ENCODE measurements at places on chromosomes 6 and 20.
A peak's percentile ranks its signal among the peaks of the same experiment; 100 is the strongest.

DNA sequence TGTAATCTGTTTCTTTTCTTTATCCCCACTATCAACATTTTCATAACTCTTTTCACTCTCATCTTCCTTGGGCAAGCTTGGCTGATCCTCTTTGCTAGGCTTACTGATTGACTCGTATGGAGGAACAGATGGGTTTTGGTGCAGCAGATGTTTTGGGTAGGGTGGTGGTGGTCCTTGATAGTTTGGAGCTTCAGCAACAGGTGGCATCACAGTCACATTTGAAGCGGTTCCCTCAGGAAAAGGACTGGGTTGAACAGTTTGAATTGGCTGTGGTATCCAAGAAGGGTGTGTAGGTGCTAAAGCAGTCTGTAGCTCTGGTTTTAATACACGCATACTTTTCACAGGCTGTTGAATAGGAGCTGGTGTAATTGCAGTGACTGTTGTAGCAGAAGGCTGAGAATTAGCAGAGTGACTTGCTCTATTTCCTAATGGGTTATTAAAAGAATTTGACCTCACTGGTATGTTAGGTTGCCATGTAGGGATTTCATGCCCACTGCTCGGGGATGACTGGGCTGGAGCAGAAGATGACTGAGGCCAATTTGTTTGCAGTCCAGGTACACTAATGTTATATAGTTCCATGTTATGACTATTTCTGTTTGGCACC is 34.5 kb downstream of the LATS1 start:
- DNase-seq = no peak

DNA sequence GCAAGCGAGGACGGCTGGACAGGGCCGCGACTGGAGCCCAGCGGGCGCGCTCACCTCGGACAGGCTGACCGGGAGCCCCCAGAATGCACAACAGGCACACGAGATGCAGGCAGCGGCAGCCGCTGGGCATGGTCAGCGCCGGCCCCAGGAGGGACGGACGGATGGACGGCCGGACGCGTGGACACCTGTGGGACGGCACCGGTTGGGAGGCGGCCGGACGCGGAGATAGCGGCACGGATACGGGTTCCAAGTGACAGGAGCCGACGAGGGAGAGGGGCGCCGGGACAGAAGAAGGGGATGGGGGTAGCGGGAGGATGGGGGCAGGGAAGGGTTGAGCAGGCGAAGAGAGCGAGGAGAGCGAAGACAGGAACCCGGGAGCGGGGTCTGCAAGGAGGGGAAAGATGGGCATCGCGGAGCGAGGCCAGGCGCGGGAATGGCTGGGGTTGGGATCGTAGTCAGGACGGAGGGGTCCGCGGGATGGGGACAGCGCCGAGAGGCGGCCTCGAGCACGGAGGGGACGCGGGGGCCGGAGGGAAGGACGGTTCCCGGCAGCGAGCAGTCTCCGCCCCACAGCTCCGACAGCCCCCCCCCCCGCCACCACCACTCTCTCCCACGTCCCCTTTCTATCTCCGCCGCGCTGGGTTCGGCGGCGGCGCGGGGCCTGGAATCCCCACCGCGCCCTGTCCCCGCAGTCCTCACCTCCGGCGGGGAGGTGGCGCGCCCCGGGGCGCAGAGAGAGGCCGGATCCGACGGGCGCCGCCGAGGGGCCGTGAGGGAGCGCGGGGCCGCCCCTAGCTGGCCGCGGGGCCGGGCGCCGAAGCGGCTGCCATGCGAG is 435 bp downstream of the DLK2 start:
- DNase-seq = peak; percentile 61

GRCh38 chr6:139605350-139605749 is 230.9 kb upstream of the CITED2 start:
- DNase-seq = no peak

DNA sequence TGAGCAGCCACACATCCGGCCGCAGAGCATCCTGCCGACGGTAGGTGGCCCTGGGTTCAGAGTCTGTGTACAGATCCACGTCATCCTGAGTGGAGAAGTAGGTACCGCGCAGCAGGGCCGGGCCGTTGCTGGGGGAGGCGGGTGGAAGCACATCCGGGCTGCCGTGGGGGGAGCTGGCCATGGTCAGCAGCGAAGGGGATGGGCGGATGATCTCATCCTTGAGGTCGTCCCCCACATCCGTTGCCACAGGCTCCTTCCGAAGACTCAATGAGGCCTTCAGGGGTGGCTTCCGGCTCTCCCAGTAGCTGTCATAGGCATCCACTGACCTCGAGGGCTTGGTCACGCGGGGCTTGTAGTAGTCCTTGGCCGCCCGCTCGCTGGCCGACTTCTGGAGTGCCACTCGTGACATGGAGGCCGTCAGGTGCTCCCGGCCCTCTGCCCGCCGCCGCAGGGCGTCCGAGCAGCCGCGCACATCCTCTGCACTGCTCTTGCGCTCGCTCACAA is 9.2 kb downstream of the SPATA2 start:
- no peak for DNase-seq

DNA sequence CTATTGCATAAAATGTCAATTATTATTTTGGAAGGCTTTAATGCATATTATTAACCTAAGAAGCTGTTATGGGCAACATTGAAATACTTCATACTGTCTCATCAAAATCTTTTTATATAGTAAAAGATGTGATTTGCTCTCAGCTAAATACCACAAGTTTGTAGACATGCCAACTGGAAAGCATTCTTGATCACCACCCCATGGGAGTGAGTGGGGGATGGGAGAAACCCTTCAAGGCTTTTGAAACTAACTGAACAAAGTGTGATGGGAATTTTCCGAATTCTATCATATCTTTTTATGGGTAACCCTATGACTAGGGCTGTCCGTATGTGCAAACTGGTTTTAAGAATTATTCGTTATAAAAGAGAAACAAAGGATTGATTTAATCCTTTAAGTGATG is 377.3 kb upstream of the JAG1 start:
- DNase-seq = no peak

DNA sequence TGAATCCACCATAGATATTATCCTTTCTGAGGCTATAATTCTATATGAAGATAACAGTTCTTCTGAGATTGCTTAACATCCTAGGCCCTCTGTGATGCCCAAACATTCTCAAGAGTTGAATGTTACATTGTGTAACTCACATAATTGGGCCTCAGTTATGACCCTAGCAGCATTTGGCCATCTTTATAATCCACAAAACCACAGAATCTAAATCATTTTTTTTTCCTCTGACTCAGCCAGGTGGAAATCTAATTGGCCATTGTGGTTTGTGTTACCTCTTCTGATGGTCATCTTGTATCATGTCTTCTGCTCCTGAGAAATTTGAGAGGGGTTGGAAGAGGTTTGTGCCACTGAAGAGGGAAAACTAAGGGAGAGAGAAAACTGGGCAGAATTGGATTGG is 99.5 kb downstream of the LINC00237 start:
- no peak for DNase-seq

- no peak for DNase-seq
These were observed 197.6 kb upstream of the SMLR1 start for GRCh38 chr6:130629640-130630039.

DNA sequence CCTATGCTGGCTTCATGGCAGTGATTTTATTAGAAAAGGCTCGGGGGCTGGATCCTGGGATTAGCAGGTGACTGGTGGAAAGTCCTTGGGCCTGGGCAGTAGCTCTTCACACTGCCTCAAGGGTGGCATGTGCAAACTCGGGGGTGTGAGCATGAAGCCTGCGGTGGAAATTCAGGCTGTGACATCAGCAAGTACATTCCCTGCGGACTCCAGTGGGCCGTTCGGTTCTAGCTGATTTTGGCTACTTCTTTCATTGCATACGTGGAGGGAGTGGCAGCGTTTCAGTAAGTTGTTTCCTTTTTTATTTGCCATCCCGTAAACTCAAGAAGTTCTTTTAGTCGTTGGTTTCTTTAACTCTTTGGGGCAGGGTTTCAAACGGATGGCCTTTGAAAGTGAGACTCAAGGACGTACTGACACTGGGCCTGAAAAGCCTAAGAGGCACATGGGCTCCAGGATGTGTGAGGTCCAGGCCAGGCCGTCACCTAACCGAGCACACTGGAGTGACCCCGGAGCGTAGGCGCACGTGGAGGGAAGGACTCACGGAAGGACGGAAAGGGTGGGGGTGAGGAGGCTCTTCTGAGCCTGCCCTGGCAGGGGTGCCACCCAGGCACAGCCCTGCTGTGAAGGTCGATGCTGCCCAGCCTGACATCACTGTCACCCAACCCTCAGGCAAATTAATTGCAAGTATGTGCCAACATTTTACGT is 104.0 kb upstream of the FRMD1 start:
- DNase-seq = no peak

DNA sequence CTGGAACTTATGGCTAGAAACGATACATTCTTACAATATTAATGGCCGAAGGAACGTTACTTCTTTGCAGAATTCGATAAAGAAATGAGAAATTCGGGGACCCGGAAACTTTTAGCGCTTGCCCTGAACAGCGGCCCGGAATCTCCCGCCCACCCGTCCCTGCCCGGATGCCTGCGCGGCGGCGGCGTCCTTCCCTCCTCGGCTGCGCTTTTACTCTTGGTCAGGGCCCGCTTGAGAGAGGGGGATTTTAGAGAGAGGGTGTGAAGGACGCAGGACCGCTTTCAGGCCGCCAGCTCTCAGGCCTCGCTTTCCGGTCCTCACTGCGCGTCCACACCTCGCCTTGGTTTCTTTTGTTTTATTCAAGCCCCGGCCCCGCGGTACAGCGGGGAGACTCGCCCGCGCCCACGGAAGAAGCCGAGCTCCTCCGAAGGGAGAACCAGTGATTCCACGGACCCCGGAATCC is 243.7 kb downstream of the ARID1B start:
- peak; percentile 56 for DNase-seq

- DNase-seq = no peak
These were observed 465.2 kb downstream of the TFAP2B start for GRCh38 chr6:51283723-51284355.

DNA sequence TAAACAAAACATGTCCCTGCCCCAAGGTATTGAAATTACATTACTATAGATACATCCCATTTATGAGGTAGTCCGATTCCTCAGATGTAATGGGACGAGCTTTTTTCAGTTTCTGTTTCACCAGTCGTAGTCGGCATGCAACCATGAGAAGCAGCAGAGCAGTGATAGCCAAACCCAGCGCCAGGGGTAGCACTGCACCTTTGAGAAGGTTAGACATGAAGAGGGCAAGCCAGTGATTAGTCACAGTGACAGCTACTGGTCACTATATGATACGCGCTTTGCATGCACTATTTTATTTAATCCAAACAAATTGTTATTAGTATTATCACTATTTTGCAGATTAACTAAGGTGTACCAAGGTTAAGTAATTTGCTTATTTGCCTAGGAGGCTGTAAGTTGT is 43.7 kb downstream of the LRP11 start:
- DNase-seq = no peak

DNA sequence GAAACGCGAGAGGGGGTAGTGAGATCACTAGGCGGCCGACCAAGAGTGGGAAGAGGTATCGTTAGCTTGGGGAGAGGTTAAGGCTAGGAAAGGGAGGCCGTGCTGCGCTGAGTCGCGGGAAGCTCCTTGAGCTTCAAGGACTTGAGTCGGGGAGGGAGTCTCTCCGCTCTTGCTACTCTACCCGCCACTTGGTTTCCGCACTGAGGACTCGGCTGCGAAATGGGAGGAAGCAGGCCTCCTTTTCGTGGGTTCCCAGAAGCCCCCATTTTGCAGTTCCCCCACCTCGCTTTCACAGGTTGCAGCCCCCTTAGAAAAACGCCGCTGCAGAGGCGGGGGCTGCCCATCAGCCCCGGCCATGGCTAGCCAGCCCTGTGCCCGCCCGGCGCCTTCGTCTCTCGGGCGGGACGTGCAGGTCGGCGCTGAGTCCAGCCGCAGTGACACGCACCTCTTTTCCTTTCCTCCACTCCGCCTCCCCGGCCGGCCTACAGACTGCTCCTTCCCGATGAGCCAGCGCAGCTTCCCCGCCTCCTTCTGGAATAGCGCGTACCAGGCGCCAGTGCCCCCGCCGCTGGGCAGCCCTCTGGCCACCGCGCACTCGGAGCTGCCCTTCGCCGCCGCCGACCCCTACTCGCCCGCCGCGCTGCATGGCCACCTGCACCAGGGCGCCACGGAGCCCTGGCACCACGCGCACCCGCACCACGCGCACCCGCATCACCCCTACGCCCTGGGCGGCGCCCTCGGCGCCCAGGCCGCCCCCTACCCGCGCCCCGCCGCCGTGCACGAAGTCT is 4.9 kb downstream of the VGLL2 start:
- no peak for DNase-seq

GRCh38 chr6:53038141-53038540 is 27.1 kb upstream of the FBXO9 start:
- no peak for DNase-seq

DNA sequence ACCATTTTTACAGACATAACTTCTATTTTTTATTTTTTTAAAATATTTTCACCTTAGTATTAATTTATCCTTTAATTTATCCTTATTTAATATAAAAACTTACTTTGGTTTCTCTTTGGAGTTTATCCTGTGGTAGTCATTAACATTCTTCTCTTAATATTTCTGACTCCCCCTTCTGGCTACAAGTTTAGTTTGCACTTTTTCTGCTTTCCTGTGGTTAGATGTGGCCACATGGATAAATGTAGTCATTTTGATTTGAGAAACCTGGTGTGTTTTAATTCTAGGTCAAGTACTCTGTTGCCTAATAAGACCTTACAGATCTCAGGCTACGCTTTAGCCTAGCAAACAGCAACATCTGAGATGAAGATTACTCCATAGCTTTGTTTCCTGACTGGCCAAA is 1187.5 kb downstream of the HACE1 start:
- DNase-seq = no peak

DNA sequence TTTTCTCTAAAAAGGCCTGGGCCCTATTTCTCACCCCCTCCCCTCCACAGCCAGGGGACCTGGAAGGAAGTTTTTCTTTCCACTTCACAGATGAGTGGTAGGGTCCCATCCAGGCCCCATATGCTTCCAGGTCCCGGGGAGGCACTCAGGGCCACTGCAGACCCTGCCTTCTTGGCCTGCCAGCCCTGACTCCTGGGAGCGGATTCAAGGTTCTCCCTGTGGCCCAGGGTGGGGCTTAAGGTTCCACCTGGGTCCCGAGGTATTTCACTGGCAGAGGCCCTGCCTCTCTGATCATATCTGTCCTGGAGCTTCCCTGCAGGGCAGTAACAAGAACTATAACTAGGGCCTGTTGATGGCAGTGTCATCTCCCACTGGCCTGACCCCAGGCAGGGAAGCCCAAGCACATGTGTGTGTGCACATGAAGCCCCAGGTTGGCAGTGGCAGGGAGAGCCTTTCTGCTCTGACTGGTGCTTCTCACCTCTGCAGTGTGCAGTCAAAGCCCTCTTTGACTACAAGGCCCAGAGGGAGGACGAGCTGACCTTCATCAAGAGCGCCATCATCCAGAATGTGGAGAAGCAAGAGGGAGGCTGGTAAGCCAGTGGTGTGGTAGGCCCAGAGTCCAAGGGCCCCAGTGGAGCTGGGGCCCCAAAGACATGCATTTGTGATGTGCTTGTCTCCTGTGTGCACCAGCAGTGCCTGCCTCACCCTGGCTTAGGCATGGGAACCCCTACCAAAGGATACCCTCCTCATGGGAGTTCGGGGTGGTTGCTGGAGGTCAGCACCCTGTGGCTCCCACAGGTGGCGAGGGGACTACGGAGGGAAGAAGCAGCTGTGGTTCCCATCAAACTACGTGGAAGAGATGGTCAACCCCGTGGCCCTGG is 31.2 kb downstream of the PLCG1 start:
- no peak for DNase-seq
